ENCODE measurements at places on chromosomes 6 and 20.

DNA sequence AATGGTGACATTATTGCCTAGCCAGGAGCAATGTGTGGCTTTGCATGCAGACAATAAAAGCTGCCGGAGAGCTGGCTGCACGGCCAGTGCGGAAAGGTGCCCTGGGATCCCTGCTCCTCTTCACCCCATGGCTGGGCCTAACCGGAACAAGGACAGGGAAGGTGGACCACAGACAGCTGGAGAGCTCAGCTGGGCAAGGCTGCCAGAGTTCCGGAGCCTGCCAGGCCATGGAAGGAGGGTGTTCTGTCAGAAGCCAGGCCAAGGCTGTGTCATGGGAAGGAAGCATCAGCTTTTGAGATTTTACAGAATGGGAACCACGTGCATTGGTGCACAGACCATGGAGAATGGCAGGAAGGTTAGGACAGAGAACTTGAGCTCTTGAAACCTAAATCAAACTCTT is 25.0 kb downstream of the MAP1LC3A start:
- no peak for DNase-seq

- DNase-seq: peak; percentile 28
Measured at GRCh38 chr6:40164345-40164755, 230.1 kb upstream of the MOCS1 start.

GRCh38 chr20:19784511-19785172 is 26.6 kb downstream of the RIN2 start:
- DNase-seq: peak; percentile 53

DNA sequence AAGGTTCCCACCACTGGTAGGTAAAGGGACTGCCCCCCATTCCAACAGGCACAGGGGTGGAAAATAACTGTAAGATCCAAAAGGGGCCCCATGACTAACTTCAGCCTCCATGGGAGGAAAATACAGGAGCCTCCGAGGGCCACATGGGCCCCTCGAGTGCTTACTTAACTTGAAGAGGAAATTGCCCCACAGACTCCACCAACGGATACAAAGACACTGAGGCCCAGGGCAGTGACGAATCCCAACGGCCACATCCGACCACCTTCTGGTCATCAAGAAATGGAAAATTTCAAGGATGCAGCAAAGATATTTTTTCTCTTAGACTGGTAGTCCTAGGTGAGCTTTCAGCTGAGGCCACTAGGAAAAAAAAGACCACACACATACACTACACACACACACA is 116.0 kb upstream of the MRPS10 start:
- no peak for DNase-seq
